ENCODE measurements at places on chromosomes 6 and 20.

- H3K36me3 ChIP-seq = no peaks in the 10 kb centered on the region
- no peaks in the 10 kb centered on the region for H3K27me3 ChIP-seq
- no peak overlapping the region for H3K27ac ChIP-seq
- H3K4me3 ChIP-seq = no peak overlapping the region
- no peak for DNase-seq
Observed at GRCh38 chr20:41272339-41272738, 45.2 kb downstream of the ZHX3 start.

GRCh38 chr6:89583559-89583958 is 55.0 kb downstream of the LYRM2 start:
- H3K27ac ChIP-seq = no peak overlapping the region
- H3K27me3 ChIP-seq = no peaks in the 10 kb centered on the region
- H3K4me3 ChIP-seq = no peak overlapping the region
- no peaks in the 10 kb centered on the region for H3K4me1 ChIP-seq

DNA sequence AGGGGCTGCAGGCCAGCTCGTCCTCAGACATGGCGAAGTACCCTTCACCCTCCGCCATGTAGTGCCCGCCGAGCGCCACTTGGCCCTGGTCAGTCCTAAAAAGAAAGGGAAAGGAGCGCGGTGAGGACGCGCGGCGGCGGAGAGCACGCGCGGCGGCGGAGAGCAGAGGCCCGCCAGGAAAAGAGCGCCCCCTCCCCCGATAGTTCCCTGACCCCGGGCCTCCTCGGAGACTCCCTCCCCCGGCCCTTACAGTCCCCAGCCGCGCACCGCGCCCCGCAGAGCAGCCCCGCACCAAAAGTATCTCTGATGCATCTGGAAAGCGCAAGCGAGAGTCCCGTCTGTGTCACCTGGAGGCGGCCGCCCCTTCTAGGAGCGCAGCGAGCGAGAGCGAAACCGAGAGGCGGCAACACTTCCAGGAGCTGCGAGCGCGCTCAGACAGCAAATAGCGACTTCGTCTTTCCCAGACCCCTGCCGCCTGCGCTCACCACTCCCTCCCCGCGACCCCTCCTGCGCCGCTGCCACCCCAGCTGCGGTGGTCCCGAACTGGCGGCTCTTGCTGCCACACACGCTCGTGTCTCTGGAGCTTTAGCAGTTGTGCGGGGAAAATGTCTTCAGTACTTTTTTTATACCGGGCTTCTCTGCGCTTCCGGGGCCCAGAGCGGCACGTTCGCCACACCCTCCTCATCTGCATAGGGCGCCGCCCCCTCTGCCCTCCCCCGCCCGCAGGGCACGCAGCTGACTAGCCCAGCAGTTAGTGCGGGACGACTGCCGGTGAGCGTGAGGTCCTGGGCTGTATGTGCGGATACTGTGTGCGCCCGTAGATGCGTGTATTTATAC is at the start of gene TENT5A:
Gene TENT5A, minus strand, starts transcription at position 598 of the 837 bp plus-strand sequence. Its CDS starts 540 bp downstream, at position 58.
- peak within 1 kb of the TSS; percentile 75 for H3K27ac ChIP-seq
- H3K27me3 ChIP-seq = no peaks in the 10 kb centered on the region
- H3K4me1 ChIP-seq = peaks cover 14% of the 10 kb centered on the region

DNA sequence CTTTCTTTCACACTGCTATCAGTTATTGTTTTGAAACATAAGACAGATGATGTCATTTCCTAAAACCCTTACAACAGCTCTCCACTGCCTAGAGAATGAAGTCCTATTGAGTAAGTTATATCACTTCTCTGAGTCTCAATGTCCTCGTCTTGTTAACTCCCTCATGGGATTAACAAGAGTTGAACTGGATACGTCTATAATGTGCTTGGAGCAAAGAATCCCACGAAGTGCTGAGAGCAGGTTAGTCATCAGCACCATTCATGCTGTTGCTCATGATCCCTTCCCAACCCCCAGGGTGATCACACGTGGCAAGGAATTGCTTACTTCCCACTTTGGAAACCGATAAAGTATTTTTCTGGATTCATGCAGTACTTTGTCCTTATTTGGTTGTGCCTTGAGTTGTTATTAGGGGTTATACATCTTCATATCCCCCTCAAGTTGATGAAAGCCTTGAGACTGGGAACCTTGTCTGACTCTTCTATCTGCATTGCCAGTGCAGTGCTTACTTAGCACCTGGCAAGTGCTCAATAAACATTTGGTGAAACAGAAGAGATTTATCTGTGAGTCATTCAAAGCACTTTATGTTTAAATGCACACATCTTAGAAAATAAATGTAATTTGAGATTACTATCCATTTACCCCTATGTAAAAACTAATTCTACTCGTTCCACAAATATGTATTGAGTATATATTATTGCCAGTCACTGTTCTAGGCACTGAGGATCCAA is 487.5 kb downstream of the EPM2A start:
- no peaks in the 10 kb centered on the region for H3K27me3 ChIP-seq
- no peak overlapping the region for H3K27ac ChIP-seq
- no peak overlapping the region for H3K4me3 ChIP-seq
- H3K4me1 ChIP-seq = no peaks in the 10 kb centered on the region
- no peak for DNase-seq

DNA sequence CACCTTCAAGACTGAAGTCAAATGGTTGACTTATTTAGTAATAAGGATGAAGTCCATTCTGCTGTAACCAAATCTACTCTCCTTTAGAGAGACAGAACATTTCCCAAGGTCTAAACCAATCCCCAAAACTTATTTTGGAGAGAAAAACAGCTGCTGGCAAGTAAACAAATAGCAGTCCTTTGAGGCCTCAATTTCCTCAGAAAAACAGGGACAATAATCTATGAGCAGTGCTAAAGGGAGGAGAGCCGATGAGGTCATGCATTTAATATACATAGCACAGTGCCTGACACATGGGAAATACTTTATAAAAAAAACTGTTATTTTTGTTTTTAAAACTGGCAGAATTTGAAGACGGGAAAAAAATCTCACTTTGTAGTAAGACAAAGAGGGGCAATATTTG is 526.0 kb downstream of the EPM2A start:
- H3K27me3 ChIP-seq = no peaks in the 10 kb centered on the region
- no peak overlapping the region for H3K4me3 ChIP-seq
- no peaks in the 10 kb centered on the region for H3K36me3 ChIP-seq
- no peak overlapping the region for H3K27ac ChIP-seq
- no peak for DNase-seq

GRCh38 chr6:160201061-160201460 is 57.6 kb downstream of the SLC22A2 start:
- H3K27me3 ChIP-seq = no peaks in the 10 kb centered on the region
- DNase-seq = no peak
- H3K4me1 ChIP-seq = no peaks in the 10 kb centered on the region
- H3K27ac ChIP-seq = no peak overlapping the region
- no peak overlapping the region for H3K4me3 ChIP-seq

DNA sequence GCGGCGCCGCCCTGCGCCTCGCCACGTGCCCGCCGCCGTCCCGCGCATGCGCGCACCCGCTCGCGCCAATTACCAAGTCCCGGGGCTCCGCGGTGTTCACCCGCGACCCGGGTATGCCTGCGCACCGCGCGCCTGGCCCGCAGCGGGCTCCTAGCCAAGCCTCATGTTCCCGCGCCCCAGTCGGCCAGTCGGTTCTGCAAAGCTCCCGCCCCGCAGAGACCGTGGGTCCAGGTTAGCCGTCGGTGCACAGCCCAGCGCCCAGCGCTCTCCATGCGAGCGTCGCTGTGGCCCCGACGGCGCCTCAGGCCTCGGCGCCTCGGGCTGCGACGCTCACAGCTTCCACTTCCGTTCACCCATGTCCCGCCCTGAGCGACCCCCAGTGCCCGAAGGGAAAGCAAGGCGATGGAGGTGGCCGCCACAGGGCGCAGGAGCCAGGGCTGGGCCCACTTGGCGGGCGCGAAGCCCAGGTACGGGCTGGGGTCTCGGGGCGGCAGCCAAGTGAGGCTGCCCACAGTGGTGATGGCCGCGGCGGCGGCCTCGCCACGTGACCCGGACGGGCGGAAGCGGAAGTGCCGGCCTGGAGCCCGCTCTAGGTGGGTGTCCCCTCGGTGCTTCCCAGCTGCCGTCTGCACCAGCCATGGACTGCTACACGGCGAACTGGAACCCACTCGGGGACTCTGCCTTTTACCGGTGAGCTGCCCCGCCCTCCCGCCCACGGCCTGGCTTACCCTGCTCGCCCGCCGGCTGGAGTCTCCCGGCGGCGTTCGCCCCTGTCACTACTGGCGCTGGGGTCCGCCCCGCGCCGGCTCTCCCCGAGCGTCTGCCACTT is at the start of the genes PCED1A and VPS16:
Gene PCED1A, minus strand, starts transcription at position 518 of the 829 bp plus-strand sequence. CDS start 743 bp downstream, outside the sequence.
Gene VPS16, plus strand, starts transcription at position 608 of the 829 bp plus-strand sequence. Its CDS starts 30 bp downstream, at position 638.
- H3K36me3 ChIP-seq = no peaks in the 10 kb centered on the region
- peak within 1 kb of the TSS; percentile 82 for H3K27ac ChIP-seq
- peaks cover 17% of the 10 kb centered on the region for H3K4me1 ChIP-seq
- peak; percentile 76 for DNase-seq
- no peaks in the 10 kb centered on the region for H3K27me3 ChIP-seq
- peak within 1 kb of the TSS; percentile 85 for H3K4me3 ChIP-seq

DNA sequence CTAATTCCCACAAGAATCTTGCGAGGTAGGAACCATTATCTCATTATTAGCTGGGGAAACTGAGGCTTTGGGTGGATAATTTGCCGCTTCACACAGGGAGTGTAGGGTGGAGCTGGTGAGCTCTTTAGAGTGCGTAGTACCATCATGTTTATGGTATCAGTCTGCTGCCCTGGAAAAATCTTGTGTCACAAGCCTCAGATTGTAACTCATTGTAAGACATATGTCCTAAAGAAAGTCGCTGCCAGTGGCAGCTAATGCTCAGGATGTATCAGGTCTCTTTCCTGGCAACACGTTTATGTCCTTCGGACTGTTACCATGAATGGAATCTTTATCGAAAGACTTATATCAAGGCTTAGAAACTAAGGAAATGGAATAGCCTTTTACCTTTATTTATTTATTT is 1.9 kb downstream of the ZFAND3 start:
- no peak for DNase-seq
- H3K27ac ChIP-seq = no peak overlapping the region
- H3K4me1 ChIP-seq = peaks cover 24% of the 10 kb centered on the region

- H3K36me3 ChIP-seq = no peaks in the 10 kb centered on the region
- DNase-seq = no peak
- H3K4me1 ChIP-seq = no peaks in the 10 kb centered on the region
- no peak overlapping the region for H3K4me3 ChIP-seq
Observed at GRCh38 chr6:71544028-71544427, 255.4 kb downstream of the OGFRL1 start.

GRCh38 chr20:18465536-18466200 is 1.2 kb downstream of the DZANK1 start:
- H3K4me3 ChIP-seq = no peak overlapping the region
- DNase-seq = no peak
- H3K4me1 ChIP-seq = peaks cover 8% of the 10 kb centered on the region
- H3K36me3 ChIP-seq = no peaks in the 10 kb centered on the region

- no peak overlapping the region for H3K4me3 ChIP-seq
- no peak for DNase-seq
- peaks cover 7% of the 10 kb centered on the region for H3K27me3 ChIP-seq
- H3K27ac ChIP-seq = no peak overlapping the region
- H3K36me3 ChIP-seq = no peaks in the 10 kb centered on the region
Observed at GRCh38 chr6:170505306-170505705, 47.8 kb downstream of the PSMB1 start.

DNA sequence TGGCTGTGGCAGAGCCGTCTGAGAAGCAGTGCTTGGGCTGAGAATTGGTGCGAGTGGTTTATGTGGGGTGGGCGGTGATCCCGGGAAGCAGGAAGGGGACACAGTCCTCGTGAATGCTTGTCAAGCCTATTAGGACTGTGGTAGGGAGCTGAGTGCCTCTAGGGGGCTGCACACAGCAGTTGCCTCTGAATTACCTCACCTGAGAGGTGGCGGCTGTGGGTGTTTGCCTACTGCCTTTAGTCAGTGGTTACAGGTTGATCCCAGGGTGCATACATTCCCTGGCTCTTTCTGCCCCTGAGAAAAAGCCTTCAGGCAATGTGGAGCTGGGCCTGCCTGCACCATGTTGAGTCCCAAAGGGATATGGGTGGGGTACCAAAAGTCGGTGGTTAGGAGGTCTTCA is 5.2 kb downstream of the AP5S1 start:
- no peak for DNase-seq
- H3K27ac ChIP-seq = no peak overlapping the region
- H3K4me1 ChIP-seq = no peaks in the 10 kb centered on the region
- H3K4me3 ChIP-seq = no peak overlapping the region
- no peaks in the 10 kb centered on the region for H3K27me3 ChIP-seq
- peaks cover 25% of the 10 kb centered on the region for H3K36me3 ChIP-seq

DNA sequence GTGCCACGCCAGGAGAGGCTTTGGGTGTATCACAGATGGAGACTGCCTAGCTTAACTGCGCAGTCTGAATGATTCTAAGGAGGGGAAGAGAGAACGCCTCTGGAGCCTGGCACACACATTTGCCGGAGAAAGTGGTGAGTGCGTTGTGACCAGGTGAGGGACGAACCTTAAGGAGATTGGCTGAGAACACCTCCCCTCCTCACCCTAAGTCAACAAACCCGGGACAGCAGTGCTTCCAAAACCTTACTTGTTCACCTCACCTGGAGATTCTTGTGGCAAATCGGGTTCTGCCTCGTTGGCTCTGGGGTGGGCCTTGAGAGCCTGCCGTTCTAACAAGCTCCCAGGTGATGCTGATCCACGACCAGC is 9.4 kb downstream of the SYNJ2 start:
- no peaks in the 10 kb centered on the region for H3K36me3 ChIP-seq
- no peak overlapping the region for H3K4me3 ChIP-seq
- H3K27ac ChIP-seq = no peak overlapping the region
- H3K4me1 ChIP-seq = peaks cover 22% of the 10 kb centered on the region
- no peaks in the 10 kb centered on the region for H3K27me3 ChIP-seq

DNA sequence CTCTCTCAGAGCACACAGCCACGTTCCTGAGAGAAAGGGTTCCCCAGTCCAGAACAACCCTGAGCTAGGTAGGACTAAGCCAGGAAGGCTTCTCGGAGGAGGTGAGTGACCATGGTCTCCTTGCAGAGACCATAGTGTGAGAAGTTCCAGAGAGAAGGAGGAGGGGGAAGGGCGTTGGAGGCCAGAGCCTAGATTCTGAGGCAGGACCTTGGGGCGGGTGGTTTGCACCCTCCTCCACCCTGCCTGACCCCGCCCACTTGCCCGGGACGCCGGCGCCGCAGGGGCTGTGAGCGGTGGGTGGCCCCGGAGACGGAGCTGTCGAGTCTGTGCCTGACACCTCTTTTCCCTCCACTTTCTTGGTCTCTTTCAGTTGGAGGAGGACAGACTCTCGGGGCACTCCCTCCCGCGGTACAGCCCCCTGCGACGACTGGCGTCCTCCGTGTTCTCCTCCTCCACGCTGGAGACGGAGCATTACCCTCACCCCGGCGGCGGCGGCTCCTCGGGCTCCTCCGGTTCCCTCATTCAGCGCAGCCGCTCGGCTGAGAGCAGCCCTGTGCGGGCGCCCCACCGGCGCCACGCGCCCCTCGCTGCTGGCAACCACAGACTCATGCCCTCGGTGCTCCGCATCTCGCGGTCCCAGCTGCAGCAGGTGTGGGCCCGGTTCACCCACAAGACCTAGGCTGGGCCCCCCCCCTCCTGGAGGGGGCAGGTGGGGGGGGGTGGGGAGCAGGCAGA is 26.2 kb downstream of the TTBK1 start:
- peak overlapping the region; percentile 44 for H3K4me3 ChIP-seq
- no peaks in the 10 kb centered on the region for H3K27me3 ChIP-seq
- H3K36me3 ChIP-seq = no peaks in the 10 kb centered on the region

- H3K27me3 ChIP-seq = no peaks in the 10 kb centered on the region
- DNase-seq = no peak
- H3K4me1 ChIP-seq = no peaks in the 10 kb centered on the region
- H3K4me3 ChIP-seq = no peak overlapping the region
- H3K36me3 ChIP-seq = no peaks in the 10 kb centered on the region
Observed at GRCh38 chr6:169490830-169491229, 211.0 kb downstream of the WDR27 start.

All from effector memory CD4-positive, alpha-beta T cell (primary cell).